ENCODE measurements at places on chromosomes 3 and 15.

DNA sequence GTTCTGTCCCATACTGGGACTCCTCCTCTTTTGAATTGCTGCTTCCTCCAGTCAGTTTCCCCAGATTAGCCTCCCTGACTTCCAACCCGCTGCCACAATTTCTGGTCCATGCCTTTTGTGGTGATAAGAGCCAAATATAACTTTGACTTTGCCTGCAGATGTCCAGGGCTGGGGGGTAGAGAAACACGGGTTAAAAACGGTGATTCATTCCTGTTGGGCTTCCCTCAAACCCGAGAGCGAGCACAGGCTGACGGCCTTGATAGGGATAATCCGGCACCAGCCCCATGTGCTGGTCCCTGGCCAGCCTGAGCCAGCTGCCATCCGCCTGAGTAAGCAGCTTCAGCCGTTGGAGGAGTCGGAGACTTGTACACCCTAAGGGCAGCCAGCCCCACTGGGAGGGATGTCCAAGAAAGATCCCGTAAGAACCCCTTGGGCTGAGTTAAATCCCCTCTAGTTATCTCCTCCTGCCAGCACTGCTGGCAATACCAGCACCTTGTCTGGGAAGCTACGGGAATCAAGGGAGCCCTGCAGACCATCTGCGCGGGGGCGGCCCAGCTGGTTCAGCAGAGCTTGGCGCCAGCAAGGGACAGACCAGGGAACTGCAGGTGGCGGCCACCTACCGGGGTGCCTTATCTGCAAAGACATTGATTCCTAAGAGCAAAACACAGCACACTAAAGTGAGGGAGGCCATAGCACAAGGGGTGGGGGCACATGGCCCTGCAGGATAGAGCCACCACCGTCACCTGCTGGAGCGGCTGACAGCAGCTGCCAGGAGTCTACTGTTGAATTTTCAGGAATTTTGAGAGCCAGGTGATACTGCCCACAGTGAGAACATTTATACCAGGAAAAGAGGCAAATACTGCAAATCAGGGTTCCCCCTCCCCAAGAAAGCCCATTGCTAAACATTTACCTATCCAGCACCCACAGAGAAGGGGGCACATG lies 18.1 kb downstream of the CSPG4 start:
- peak; percentile 98 for DNase-seq

DNA sequence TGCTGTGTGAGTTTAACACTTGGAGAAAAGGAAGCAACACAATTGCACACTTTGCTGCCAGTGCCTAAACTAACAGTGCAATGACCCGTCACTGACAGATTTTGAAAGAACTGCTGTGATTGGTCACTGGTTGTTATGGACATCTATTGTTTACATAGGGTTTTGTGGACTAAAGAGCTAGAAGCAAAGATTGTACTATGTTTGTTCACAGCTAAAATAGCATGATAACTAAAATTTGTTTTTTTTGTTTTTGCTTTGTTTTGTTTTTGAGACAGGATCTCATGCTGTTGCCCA lies 112.4 kb upstream of the GOLGA8J start:
- no peak for DNase-seq

DNA sequence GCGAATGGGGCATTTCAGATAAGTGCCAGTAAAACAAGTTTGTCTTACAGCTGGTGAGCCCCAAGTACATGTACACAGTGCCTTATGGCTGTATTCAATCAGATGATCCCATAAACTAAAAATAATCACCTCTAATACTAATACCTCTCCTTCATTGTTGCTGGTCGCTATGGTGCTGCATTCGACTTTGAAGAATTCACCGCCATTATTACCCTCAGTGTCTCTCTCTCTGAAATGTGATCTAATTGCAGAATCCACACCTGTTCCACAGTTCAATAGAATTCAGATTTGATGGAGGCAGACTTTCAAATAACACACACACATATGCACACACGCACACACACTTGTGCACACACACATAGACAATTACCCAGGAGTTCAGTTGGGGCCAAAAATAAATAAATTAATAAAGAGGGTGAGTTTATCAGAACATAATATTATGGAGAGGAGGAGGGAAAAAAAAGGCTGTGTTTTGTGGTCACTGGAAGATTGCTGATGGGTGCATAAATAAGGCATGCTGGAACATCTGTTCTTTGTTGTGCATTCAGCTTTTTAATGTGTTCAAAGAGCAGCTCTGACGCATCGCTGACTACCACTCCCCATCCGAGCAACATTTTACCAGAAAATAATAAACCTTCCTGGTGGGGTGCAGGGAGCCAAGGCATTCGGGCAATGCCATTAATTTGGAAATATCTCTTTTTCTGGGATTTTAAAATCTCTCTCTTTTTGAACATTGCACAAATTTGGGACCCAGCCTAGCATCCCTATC lies 235.7 kb downstream of the SATB1 start:
- no peak for DNase-seq

GRCh38 chr15:85854345-85855097 lies 59.8 kb upstream of the KLHL25 start:
- no peak for DNase-seq

GRCh38 chr3:126969586-126969985 lies 13.3 kb upstream of the PLXNA1 start:
- DNase-seq, result no peak

Measured in amniotic stem cell (primary cell).